ENCODE measurements at places on chromosomes 2 and 18. TPM values are rescaled to one million over a fixed set of nuclear protein-coding genes. Genes with fewer than 3 reads are reported as not detected.

The ZNF804A gene
- 3.7 TPM for total RNA-seq

The REG1B gene
- not detected for total RNA-seq

The DAW1 gene
- total RNA-seq = 6.5 TPM

The TRIP12 gene
- 73.0 TPM for total RNA-seq

The LYG2 gene
- not detected for total RNA-seq

Measured in bronchus fibroblast of lung (primary cell).